Cerebellar cortex (tissue), 1 donor: ENCODE measurements at places on chromosomes 1 and 21.

GRCh38 chr1:28056129-28056925 lies 32.1 kb downstream of the EYA3 start:
- no peak for DNase-seq

- DNase-seq: no peak
Observed at GRCh38 chr1:103447471-103447870, 78.0 kb upstream of the RNPC3 start.

DNA sequence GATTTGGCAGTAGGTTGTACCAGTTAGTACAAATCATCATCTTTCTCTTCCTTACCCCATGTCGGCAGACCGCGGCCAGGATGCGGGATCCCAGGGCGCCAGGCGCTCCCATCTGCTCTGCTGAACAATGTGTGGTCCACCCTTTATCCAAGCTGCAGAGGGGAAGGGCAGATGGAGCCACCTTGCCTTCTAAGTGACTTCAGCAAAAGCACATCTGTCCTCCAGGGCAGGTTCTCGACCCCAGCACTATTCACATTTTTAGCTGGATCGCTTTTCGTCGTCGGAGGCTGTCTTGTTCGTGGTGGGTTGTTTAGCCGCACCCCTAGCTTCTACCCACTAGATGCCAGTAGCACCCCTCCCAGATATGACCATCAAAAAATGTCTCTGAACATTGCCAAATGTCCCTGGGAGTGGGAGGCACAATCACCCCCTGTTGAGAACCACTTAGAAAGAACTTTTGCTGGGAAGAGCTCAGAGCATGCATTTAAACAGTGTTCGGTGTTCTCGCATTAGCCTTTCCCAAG lies 58.1 kb upstream of the SIM2 start:
- no peak for DNase-seq

DNA sequence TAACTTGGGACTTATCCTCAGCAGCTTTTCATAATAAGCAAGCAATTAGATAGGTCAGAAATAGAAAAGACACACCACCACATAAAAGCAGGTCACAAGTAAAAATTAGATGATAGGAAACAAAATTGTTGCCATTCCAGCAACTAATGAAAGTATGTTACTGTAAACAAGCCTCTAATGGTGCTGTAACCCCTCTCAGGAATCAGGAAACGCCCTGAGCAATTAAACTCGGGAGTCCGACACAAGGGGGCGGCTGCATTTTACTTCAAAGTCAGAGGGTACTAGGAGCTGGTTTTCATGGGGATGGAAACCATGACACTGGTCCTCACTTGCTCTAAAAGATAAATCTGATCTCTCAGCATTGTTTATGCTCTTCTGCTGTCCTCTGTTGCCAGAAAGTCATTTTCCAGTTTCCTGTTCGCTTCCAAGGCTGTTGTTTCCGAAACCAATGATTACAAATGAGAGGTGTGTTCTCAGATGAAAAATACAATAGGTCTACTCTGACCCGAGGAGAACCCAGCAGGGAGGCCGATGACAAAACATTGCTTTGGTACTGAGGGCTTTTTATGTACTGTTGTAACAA lies 93.4 kb downstream of the TGFBR3 start:
- no peak for DNase-seq

DNA sequence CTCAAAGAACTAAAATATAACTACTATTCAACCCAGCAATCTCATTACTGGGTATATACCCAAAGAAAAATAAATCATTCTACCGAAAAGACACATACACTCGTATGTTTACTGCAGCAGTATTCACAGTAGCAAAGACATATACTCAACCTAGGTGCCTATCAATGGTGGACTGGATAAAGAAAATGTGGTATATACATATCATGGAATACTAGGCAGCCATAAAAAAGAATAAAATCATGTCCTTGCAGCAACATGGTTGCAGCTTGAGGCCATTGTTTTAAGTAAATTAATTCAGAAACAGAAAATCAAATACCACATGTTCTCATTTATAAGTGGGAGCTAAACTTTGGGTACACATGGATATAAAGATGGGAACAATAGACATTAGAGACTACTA lies 266.2 kb upstream of the POU3F1 start:
- no peak for DNase-seq

DNA sequence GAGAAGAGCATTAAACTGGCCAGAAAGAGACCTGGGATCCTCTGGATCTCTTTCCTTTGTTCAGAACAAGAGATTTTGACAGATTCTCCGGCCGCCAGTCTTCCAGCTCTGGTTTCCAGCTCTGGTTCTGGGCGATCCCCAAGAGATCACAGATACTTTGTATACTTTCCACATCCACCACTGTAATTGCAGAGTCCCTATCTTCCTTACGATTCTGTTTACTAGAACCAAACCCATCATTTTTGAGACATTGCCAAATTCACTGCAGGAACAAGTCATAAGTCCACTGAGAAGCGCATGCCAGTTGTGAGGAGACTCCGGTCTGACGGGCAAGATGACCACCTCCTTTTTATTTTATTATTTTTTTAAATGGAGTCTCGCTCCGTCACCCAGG lies 505.2 kb downstream of the SMYD3 start:
- DNase-seq: no peak

DNA sequence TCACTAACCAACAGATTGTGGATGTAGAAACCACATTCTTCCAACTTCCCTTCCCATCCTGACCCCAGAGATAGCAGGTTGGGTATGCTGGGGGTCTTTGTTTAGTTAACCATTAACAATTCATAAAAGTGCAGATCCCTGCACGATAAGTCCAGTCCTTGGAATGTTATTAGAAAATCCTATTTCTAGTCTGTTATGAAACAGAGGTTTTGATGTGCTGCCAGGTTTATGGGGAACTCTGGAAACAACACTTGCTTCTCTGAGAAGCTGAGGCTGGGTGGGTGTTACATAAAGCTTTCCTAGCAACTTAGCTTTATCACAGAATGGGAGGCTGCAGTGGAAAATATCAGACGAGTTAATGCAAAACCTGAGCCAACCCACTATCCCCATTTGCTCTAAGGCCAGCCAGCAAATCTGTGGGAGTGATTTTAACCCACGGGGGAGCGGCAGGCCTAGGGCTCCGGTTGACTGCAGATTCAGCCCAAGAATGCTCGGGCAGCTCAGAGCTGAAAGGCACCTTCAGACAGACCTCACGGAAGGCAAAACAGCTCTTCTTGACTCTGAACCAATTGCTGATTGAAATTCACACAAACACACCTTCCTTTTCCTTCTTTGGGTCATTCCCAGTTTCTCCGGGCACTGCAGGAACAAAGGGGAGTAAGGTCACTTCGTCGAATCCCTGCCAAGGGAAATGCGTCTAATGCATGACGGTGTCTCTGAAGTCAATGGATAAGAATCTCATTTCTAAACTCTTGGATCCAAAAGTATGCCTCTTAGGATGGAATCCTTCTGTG lies 111.7 kb upstream of the IRF2BP2 start:
- DNase-seq: peak; percentile 61

- DNase-seq: no peak
Observed at GRCh38 chr1:30770150-30770549, 12.6 kb upstream of the LAPTM5 start.

DNA sequence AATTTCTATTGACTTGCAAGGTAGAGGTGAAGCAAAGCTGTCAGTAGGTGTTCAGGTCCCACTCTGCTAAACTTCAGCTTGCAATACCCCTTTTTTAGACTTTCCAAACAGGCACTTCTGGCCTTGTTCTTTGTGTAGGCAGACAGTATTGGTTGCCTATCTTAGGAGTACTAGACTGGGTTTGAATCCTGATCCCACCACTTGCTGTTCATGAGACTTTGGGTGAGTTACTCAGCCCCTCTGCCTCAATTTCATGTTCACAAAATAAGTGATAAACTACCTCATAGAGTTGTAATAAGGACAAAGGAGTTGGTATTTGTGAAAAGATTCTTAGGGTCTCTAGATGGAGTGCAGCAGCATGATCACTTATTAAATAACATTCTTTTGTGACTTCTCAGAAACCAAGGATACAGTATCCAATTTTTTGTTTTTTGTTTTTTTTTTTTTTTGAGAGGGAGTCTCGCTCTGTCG lies 5.2 kb downstream of the RCC1 start:
- DNase-seq: peak; percentile 76

DNA sequence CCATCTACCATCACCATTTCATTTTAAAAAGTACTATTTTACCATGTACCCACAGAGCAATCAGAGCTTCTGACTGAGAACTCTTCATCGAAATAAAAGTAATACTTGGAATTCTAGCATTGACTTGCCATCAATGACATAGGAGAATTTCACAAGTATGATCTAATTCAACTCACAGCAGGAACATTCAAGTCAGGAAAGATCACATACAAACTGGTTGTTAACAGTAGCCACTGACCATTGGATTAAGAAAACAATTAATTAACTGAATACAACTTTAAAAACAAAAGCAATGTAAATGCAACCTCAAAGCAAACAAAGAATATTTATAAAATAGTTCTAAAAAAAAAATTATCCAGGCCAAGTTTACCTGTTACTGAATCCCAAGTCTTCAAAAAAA lies 18.8 kb downstream of the RNF115 start:
- DNase-seq: no peak

DNA sequence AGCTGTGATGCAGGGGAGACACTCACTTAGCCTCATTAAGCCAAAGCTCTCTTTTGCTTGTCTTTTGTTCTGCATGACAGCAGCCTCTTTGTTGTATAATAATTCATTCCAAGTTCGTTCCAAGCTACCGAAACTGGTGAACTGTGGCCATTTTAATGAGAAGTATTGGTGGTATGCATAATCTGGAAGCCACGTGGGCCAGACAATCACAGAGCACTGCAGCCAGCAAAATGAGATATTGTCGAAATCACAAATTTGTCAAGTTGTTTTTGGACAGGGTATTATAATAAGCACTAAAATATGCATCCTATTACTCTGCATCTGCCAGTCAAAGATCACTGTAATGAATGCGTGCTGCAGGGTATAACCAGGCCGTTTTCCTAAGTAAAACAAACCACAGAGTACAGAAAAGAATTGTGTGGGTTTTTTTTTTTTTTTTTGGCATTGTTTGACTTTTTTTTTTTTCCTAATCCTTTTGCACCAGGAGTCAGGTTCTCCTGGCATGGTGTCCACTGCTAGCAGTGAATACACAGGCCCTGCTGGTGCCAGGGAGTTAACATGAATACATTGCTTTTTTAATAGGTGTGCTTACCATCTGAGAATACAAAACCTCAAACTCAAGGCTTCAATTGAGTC lies 423.9 kb downstream of the PTBP2 start:
- peak; percentile 5 for DNase-seq

GRCh38 chr1:8358897-8359616 lies 41.1 kb downstream of the SLC45A1 start:
- no peak for DNase-seq

GRCh38 chr1:68495532-68495931 lies 1.4 kb downstream of the DEPDC1 start:
- DNase-seq: no peak

- DNase-seq: no peak
Observed at GRCh38 chr1:2547210-2548067, 8.7 kb upstream of the TNFRSF14 start.

- no peak for DNase-seq
Observed at GRCh38 chr1:218959784-218960183, 213.9 kb upstream of the LYPLAL1 start.

DNA sequence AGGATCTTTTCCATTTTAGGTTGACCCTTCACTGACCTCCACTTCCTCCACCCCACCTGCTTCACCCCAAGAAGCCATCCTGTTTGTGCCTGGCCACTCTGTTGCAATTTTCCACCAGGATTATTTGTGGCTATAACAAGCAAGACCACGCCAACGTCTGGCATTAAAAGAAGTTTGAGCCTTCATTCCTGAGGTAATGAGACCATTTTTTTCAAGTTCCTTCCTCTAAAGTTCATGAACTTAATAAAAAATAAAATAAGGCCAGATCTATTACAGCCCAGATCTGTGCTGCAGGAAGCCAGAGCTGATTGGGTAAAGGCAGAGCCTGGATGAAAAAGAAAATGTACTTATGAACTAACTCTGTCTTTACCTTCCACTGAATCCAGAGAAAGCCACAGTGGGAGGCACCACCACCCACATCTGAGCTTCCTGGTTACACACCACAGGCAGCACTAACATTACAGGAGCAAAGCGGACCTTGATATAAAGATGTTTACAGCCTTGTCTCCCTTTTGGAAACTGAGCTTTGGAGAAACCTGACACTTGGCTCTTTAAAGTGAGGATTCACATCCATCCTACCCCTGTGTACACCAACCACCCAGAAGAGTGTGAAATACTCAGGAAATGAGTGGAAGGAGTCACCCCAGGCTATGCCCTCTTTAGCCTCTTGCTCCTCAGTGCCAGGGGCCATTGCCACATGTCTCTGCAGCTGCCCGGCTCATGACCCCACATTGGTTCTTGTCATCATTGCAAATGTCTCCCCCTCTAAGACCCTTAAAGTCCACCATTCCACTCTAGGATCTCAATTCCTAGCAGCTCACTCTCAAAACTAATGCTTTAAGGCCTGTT lies 293.6 kb downstream of the PLPP3 start:
- DNase-seq: no peak

GRCh38 chr1:167198518-167199133 lies 22.1 kb upstream of the POU2F1 start:
- no peak for DNase-seq

- DNase-seq: no peak
Observed at GRCh38 chr21:32214654-32215305, 64.1 kb downstream of the MIS18A start.

GRCh38 chr21:34722684-34723300 lies 54.0 kb downstream of the CLIC6 start:
- DNase-seq: no peak

DNA sequence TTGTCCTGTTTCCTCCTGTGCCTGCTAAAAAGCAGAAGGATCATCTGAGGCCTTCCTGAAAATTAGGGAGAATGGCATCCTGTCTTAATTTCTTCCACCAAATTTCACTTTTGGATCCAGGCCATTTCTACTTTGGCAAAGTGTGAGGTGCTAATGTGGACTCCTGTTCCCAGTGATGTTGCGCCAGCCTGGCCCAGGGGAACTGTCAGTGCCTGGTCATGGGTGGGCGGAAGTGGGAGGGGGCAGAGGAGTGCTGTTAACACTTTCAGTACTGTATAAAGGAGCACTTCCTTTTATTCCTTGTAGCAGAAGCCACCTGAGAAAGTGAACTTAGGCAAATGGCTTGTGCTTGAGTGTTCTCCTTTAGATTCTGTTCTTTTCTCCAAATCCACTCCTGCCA lies 19.9 kb downstream of the ELAPOR1 start:
- peak; percentile 96 for DNase-seq

DNA sequence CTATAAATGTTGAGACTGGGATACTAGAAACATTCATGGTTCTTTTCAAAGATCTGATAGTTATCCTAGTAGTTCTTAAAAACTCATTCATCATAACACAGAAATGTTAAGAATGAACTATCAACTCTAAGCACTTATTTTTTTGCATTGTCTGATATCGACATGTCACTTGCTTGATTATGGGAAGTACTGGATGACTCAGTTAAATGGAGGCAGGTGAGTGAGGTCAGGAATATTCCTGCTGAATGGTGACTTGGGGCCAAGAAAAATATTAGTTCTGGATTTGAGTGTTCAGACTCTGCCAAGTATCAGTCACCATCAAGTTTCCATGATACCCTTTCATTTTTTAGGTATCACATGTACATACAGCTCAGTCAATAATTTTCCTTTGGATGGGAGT lies 63.6 kb downstream of the NEK7 start:
- no peak for DNase-seq

- DNase-seq: no peak
Observed at GRCh38 chr1:156012051-156012817, 8.5 kb downstream of the SSR2 start.

GRCh38 chr21:37821786-37822450 lies 94.3 kb downstream of the KCNJ6 start:
- no peak for DNase-seq
